ENCODE measurements at places on chromosomes 4 and X.

DNA sequence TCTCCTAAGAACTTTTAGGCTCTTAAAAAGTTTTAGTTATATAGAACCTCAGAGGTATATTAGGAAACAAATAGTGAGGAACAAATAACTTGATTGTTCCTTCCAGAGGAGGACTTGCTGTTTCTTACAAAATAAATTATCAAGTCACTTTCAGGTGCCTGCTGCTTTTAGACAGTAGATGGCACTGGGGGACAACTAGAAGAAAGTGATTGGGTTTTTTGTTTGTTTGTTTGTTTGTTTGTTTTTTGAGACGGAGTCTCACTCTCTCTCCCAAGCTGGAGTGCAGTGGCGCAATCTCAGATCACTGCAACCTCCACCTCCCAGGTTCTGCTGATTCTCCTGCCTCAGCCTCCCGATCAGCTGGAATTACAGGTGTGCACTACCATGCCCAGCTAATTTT, 35.4 kb upstream of the CDKL5 start:
- DNase-seq: no peak

DNA sequence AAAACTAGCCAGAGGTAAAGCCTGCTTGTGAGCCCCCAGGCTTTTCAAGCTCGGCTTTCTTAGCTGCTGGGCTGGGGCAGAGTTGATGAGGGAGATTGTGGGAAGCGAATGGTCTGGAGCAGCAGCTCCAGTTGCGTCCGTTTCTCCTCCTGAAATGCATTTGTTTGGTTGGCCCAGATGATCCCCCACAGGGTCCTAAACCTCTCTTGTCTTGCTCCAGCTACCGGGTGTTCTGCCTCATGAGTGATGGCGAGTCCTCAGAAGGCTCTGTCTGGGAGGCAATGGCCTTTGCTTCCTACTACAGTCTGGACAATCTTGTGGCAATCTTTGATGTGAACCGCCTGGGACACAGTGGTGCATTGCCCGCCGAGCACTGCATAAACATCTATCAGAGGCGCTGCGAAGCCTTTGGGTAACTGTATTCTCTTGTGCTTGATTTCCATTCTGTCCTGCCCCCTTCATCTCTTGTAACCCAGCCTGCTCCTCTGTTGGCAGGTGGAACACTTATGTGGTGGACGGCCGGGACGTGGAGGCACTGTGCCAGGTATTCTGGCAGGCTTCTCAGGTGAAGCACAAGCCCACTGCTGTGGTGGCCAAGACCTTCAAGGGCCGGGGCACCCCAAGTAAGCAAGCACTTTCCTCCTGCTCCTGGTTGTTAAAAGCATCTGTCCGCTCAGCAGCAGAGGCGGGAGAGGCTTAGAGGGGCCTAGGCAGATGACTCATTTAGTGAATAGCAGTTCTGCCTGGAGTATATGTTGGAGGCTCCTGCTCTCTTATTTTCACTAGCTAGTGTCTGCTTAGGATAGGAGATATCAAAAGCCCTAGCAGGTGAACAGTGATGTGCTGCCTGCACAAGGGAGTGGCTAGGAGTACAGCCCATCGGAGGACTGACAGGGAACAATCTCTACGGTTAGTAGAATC, 15.3 kb downstream of the TKTL1 start:
- DNase-seq: no peak

- DNase-seq: no peak
These were observed 178.4 kb upstream of the NWD2 start for GRCh38 chr4:37066159-37066558.

DNA sequence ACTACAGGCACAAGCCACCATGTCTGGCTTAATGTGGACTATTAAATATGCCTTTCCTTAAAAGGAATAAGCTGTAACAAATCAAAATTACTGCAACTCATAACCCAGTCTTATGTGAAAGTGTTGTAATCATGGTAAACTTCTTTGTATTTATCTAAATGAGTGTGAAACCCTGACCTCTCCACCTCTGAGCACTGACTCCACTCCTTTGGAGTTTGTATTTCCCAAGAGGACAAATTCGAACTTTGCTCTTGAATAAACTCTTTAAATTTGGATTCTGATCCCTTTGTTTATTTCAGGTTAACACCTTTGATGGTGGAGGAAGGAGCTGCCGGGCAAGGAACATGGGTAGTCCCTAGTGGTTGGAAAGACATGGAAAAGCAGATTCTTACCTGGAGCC, 48.3 kb upstream of the FAM9A start:
- DNase-seq: no peak

DNA sequence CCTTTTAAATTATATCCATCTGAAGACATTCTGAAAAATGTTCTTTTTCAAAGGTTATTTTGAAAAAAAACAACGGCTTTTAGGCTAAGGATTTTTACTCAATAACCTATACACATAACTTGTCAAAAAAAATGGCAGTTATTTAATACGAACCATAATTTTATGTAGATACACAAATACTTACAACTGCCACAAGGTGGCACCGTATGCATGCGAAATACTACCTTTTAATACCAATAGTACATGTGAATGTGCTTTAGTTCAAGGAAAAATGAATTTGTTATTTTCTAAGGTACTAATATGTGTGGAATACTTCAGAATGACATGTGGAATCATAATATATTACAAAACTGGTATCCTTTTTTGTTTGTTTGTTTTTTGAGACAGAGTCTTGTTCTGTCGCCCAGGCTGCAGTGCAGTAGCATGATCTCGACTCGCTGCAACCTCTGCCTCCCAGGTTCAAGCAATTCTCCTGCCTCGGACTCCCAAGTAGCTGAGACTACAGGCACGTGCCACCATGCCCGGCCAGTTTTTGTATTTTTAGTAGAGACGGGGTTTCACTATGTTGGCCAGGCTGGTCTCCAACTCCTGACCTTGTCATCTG, 4.6 kb upstream of the MAD2L1 start:
- peak; percentile 10 for DNase-seq

GRCh38 chr4:56570041-56570440, 64.5 kb downstream of the ARL9 start:
- DNase-seq: no peak

DNA sequence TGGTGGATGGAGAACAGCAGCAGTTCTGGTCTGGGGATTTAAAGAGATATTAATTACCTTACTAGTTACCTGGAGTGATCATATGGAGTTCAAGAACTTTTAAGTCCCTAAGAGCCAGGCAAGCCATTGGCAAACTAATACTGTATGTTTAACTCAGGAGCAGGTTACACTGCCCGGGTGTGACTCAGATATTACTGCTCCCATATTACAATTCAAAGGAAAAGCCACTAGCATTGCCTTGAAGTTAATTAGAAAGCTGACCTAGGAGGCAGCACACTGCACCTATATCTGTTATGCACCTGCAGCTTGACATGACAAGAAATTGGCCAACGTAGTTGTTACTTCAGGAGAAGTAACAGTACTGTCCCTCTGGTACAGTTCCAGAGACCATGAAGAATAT, 47.2 kb downstream of the GRK4 start:
- DNase-seq: no peak

DNA sequence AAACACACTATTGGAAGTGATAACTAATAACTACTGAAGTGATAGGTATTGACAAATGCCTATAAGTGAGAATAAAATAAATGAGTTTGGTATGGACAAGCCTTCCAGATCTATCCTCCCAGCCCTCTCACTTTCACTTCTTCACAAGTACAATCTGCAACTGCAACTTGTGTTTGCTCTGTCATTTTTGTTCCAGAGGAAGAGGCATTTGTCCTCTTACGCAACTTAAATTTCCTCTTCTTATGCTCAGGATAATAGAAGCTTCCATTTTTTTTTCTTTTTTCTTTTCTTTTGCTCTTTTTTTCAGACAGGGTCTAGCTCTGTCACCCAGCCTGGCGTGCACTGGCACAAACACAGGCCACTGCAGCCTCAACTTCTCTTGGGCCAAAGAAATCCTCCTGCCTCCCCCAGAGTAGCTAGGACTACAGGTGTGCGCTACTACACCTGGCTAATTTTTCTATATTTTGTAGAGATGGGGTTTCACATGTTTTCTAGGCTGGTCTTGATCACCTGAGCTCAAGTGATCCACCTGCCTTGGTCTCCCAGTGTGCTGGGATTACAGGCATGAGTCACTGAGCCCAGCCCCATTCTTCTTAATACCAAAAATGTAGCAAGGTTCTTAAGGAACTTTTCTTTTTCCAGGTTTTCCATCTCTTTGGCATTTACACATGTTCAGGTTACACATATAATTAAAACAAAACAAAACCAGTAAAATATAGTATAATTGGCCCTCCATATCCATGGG, 73.1 kb downstream of the PDGFC start:
- no peak for DNase-seq

DNA sequence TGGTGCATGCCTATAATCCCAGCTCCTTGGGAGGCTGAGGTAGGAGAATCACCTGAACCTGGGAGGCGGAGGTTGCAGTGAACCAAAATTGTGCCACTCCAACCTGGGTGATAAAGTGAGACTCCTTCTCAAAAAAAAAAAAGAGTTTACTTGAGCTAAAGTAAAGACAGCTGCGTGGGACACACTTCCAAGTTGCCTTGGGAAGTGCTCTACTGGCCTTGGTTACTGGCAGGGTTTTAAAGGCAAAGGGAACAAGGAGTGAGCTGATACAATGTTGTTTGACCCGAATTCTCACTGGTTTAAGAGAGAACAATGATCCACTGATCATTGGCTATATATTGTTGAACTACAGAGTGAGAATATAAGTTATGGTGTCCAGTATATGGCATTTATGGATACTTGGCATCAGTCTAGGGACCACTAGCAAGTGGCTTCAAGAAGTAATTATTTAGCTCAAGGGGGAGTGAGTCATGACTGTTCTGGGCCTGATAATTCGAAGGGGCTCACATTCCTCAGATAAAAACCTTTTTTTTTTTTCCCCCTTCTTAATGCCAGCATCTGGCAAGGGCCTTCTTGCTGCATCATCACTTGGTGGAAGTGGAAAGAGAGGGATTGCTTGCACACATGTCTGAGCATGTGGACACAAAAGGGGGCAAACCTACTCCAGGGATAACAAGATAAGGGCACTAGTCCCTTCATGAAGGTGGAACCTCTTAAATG, 32.3 kb downstream of the GRK4 start:
- no peak for DNase-seq

DNA sequence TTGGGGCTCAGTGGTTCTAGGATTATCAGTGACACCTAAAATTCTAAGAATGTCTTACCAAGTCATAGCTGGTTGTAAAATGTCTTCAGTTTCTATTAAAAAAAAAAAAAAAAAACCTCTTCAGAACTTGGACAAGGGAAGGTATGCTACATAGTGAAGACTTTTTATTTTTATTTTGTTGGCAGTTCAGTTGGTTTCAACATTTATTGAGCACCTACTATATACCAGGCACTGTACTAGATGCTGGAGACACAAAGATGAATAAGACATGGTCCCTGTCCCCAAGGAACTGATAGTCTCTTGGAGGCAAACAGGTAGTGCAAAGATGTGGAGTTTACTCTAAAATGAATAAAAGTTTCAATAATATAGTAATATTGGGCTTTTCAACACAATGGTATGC, 8.9 kb upstream of the BBS7 start:
- DNase-seq: no peak

DNA sequence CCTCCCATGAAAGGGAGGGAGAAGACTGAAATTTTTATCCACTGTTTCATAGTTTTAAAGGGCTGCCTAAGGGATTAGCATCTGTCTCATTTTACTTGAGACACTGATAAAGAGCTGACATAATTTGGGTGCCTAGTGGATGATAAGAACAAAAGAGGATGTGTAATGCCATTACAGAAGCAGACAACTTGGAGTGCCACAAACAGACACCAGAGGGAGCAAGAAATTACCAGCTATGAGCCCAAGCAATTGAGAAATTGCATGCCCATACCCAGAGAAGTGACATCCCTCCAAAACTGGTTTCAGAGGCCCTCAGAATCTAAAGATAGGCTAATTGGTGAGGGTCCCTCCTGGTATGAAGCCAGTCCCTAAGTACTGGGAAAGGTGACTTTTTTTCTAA, 38.5 kb upstream of the POU3F4 start:
- no peak for DNase-seq

DNA sequence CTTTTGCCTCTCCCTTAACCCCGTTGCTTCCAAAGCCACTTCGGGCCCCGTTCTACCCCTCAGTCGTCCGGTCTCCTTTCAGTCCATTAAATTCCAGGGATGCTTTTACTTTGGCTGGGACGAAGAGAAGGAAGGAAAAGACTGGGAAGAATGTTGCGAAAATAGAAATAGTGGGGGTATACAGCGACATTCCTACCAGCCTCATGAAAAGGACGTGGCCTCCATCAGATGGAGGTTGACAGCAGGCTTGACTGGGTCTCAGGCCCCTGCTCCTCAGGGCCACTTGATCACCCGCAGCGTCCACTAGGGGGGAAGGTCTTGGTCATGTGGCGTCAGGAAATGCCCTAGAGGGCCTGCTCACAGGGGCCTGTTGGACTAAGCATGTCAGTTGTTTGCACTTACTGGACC, 657 bp upstream of the ANKRD50 start:
- DNase-seq: no peak

- no peak for DNase-seq
These were observed 1999.1 kb upstream of the ADGRL3 start for GRCh38 chr4:59200992-59201391.

- DNase-seq: no peak
These were observed 12.6 kb downstream of the SRD5A3 start for GRCh38 chr4:55358668-55359067.

DNA sequence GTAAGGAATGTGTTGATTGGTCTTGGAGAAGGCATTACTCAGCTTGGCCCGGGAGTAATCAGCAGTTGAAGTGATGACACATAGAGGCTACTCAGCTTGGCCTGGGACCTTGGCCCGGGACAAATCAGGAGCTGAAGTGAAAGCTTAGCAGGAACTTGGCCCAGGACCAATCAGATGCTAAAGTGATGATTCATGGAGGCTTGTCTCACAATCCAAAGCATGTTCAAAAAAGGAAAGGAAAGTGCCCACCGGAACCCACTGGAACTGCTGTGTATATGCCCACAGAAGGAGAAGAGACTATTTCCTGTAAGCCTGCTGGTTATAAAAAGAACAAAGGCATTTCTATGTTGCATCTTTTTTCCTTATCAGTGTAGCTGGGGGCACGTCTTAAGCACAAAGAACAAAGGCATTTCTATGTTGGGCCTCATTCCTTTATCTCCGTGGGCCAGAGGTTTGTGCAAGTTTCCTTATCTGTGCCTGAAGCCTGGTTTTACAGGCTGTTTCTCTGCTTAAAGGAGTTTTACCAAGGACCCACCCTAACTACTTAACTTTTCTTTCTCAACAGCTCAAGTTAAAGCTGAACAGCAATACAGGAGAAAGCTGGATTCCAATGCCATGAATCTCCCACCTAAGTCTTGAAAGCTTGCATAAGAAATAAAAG, 1176.7 kb downstream of the NLGN4X start:
- DNase-seq: no peak

GRCh38 chr4:20046179-20046578, 205.5 kb upstream of the SLIT2 start:
- no peak for DNase-seq
